ENCODE measurements at places on chromosomes 1 and 21.
A peak's percentile ranks its signal among the peaks of the same experiment; 100 is the strongest.

GRCh38 chr1:168583571-168583970 is 7.2 kb downstream of the XCL1 start:
- DNase-seq, result no peak

DNA sequence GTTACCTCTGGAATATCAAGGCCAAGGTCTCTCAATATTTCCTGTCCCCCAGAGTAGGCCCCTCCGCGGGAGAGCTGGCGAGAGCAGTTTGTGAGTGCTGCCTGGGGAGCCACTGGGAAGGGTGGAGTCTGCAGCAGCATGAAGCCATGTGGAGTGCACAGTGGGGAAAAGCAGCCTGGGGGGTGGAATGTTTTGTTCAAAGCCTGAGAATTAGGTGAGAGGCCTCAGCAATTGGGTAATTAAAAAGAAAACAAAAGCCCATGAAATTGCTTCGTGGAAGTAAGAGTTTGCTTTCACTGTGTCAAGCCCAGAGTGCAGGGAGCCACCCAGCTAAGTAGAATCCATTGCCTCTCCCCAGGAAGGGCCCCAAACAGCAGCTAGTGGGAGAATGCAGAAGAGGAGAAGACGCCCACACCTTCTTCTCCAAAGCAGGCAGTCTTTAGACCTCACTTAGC is 30.2 kb upstream of the DISC1 start:
- DNase-seq, result no peak

DNA sequence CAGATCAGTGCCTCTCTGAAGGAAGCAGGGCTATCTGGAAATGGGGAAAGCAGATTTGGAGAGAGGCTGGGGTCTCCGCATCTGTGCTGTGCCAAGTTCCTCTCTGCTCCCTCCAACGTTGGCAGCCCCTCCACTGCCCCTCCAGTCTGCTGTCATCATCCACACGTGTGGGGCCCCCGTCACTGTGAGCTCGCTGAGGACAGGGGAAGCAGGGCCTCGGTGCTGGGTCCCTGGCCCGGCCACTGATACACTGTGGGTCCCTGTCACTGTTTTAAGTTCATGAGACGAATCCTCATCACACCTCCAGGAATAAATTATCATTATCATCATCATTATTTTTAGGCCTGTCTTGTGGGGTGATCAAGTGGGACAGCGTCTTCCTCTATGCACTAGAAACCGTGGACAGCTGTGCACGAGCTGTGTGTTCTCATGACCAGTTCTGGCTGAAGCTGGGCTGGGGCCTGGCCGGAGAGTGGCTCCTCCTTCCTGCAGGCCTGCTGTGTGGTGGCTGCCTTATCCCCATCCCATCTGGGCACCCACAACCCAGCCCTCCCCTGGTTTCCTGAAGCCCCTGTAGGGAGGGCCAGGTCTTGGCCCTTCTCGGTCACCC is 52.2 kb downstream of the DMRTB1 start:
- DNase-seq, result no peak

DNA sequence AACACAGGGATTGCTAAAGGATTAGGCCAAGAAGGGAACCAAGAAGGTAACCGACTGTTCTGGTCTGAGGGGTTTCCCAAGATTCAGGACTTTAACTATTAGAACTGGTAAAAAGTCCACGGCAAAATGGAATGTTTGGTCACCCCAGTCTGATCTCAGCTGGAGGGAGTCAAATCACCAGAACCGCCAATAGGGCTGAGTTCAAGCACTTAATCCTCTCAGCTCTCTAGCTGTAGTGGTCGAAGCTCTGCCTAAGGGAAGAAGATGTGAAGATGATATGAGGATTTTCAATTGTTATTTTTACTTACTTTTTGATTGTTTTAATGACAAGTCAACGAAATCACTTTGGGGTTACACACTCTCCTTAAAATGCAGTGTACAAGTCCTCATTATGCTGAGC is 29.1 kb downstream of the F5 start:
- DNase-seq, result no peak

DNA sequence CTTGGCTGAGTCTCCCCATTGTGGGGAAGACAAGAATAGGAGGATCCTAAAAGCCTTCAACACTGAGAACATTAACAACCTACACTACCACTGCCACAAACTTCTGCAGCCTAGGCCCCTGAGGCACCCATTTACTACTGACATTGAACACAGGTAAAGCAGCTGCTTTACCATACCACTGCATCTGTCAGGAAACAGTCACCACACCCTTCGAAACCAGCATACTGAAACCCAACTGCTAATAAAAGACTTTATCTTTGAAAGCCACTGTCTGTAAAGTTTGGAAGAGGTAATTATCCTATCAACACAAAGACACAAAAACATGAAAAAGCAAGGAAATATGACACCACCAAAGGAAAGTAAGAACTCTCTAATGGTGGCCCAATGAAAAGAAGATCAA is 7.4 kb downstream of the IFNAR1 start:
- no peak for DNase-seq

DNA sequence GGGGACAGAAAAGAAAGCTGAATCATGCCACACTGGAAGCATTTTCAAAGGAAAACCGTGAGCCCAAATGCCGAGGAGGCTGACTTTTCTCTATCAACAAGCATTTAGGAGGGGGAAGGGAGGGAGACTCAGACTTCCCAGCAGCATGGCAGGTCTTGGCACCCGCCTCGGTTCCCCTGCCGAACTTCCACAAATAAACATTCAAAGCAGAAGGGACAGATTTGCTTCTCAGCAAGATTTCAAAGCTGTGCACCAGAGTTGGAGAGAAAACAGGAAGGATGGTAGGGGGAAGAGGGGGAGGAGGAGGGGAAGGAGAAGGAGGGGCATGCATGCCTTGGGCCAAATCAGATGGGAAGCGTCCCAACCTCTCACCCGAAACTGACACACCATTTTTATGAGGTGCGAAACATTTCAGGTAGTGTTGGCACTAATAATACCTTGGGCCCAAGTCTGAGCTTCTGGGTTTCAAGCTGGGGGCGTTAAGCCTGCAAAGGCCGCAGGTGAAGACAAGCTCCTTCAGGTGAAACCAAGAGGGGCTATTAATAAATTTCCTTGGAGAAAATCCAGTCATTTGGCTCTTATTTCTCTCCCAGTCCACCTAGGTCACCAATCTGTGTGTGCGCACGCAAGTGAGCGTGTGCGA is 26.4 kb downstream of the ABCA4 start:
- no peak for DNase-seq

DNA sequence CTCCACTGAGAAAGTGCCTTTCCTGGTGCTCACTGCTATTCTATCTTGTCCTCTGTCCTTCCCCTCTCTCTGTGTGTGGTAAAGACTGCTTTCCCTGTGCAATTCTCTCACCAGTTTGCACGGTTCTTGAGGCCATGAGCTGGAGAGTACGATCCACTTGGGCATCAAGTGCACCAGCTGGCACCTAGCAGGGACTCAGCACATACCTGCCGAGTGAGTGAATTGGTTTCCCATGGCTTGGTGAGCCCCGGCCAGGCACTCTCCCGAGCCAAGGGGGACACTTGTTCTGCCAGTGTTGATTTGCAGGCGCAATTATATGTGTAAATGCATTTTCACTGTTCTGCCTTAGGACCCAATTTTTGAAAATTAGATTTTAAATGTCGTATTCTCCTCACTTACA is 313.5 kb downstream of the DISC1 start:
- no peak for DNase-seq

DNA sequence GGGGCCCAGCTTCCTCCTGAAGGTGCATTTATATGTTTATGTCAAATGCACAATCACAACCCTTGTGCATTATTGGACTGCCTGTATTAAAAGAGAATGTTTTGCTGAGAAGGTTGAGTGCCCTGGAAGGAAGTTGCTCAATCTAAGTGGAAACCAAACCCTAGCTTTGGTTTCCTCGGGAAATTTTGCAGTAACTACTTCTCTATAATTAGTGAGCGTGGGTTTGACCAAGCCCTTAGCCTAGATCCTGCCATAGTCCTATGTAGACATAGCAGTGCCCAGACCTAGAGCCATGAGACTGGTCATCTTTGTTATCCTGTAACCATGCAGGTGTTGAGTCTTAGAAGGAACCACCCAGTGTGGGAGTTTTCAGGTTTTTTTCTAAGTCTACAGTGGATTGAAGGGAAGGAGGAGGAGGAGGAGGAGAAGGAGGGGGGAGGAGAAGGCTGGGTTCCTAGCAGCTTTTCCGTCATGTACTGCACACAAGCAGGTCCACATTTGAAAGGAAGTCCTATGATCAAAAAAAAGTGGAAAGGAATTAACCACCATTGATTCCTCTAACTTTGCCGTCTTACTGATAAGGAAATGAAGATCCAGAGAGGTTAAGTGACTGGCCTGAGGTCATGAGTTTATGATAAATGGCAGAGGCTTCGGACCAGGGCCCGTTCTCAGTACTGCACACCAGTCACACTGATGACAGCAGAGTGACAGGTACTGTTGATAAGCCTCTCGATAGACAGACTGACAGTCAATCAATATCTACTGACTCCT is 72.2 kb upstream of the LYST start:
- DNase-seq, result no peak

GRCh38 chr1:177780096-177780700 is 189.7 kb downstream of the SEC16B start:
- DNase-seq, result peak; percentile 47

GRCh38 chr1:183039985-183040447 is 16.8 kb downstream of the LAMC1 start:
- peak; percentile 51 for DNase-seq

- no peak for DNase-seq
Observed at GRCh38 chr21:46663754-46664153, 28.3 kb downstream of the PRMT2 start.

DNA sequence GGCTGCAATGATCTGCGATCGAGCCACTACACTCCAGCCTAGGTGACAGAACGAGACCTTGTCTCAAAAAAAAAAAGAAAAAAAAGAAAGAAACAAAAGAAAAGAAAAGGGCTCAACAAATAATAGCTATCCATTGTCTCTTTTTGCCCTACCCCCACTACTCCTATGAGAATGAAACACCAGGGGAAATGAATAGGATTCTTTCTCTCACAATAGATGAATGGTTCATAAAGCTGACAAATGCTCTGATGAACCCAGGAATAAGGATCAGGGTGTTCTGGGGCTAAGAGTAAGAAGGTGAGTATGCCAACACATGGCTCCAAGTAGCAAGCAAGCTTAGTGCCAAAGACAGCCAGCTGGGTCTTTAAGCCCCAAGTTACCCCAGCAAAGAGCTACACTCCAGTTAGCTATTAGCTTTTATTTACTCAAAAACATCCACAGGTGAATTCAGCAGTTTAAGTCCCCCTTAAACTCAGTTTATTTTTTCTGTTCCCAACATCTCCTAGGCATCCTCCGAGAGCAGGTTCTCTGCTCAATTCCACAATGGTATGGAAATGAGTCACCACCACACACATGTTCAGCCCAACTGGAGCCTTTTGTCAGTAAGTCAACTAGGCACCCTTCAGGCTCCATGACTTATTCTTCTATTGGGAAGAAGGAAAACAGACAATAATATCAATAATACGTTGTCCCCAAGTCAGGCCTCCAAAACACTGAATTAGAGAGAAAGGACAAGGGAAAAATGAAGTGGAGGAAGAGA is 4.2 kb downstream of the ADORA3 start:
- DNase-seq, result no peak

- DNase-seq, result no peak
Observed at GRCh38 chr1:62358665-62359373, 39.6 kb upstream of the KANK4 start.

- DNase-seq, result no peak
Observed at GRCh38 chr1:45326627-45327623, at the start of gene HPDL. HPDL (plus strand) TSS chr1:45326895; CDS start chr1:45327149, 254 bp downstream.

- peak; percentile 12 for DNase-seq
Observed at GRCh38 chr1:229070168-229070567, 200.7 kb upstream of the RAB4A start.

- DNase-seq, result no peak
Observed at GRCh38 chr1:54315099-54315498, 91.1 kb downstream of the SSBP3 start.

GRCh38 chr1:209544098-209544497 is 39.4 kb upstream of the CAMK1G start:
- DNase-seq, result no peak

DNA sequence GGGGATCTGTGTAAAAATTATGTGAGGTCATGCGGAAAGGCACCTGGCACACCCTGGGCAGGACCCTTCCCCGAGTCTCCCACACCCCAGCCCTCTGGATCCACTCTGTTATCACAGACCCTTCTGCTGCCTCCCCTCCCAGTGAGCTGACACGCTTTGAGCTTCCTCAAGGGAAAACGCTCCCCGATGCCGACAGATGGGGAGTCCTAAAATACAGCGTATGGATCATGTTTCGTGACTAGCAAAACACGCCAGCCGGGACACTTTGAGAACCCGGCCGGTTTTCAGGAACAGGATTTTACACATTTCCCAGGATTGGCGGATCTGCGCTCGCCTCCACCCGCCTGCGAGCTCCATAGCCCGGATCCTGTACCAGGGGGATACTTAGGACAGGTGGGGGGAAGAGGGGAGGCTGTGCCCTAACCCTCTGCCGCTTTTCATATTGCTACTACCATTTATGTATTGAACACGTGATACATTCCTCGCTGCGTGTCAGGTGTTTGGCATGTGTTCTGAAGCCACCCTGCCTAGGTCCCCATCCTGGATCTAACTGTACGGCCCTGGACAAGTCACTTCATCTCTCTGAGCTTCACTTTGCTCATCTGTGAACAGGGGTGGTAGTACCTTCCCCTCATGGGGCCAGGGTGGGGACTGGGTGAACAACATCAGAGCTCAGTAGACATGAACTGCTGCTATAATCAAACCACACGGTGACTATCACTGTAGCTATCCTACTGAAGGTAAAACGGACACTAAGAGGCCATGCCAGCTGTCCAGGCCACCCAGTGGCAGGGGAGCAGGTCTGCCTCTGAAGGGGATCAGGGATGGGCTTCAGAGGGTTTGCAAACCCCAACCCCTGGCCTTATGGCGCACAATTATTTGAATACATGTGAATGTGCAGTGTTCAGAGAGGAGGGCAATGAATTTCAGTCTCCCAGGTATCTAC is 63.2 kb downstream of the SSBP3 start:
- no peak for DNase-seq

- DNase-seq, result no peak
Observed at GRCh38 chr1:84862810-84863251, 30.2 kb downstream of the LPAR3 start.

DNA sequence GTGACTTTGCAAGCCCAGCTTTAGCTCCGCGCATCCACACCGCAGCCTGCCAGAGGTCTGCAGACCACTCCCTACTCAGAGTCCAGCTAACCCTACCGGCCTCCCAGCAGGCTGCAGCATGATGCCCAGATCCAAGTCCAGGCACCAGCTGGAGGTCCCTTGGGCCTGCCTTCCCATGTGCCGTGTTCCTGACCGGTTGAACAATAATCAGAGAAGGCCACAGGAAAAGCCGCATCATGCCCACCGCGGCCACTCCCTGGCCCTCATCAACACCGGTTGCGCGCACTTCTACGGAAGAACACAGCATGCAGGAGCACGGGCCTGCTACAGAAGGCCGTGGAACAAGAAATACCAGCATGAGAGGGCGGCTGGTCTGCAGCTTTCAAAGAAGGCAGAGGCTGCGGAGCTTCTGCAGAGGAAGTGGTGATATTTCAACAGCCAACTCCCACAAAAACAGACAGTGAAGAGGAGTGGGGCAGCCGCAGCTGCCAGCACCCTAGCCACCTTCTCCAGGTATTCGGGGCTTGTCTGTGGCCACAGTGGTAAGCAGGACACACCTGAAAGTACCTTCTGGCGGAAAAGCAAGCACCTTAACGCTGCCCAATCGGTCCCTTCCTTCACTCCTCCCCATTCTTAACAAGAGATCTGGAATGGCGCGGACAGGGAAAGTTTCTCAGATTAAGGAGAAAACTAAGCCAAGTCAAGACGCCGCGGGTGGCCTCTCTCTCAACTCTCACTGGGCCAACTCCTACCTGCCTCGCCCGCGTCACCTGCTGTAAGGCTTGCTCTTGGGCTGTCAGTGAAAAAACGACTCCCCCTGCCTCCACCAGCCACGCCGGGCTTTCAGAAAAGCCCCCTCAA is 1.5 kb downstream of the PGBD5 start:
- no peak for DNase-seq

- no peak for DNase-seq
Observed at GRCh38 chr1:109659997-109660690, 4.2 kb downstream of the GSTM4 start.

Measured in SK-N-MC (cell line).